Kidney capillary endothelial cell (primary cell): ENCODE measurements at places on chromosomes 12 and 14.

DNA sequence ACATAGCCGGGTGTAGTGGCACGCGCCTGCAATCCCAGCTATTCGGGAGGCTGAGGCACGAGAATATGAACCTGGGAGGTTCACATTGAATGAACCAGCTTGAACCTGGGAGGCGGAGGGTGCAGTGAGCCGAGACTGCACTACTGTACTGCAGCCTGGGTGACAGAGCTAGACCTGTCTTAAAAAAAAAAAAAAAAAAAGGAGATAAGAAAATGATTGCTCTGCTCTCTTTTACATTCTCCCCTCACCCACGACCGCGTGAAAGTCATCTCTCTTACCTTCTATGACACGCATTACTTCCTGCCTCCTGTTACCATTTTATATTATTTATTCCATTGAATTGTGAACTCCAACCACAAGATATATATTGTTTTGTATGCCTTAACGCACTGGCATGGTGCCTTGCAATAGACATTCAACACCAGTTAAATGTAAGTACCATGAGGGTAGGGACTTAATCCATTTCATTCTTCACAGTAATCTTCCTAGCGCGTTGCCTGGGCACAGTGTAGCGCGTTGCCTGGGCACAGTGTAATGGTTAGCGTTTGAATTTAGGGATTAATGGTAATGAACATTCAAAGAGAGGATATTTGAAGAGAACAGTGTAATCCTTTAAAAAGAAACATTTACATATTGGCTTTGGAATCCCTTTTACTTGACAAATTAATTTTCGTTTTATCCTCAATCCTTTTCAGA lies 2.7 kb downstream of the RAP1B start:
- DNase-seq: no peak

DNA sequence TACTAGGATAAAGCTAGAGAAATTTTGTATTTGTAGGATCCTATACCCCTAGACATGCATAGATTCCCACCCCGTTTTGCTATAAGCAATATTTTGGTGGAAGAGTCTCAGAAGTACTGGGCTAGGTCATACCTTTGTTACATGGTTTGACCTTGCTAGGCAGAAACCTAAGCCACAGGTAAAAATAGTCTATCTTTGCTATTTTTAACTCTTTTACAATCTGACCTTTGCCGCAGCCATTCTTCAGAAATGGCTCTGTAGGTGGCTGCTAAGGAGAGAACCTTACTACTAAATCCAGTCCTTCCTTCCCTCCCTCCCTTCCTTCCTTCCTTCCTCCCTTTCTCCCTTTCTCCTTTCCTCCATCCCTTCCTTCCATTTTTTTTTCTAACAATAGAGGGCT lies 242.9 kb upstream of the SEL1L start:
- DNase-seq: no peak

GRCh38 chr14:34911209-34912150 lies 36.3 kb upstream of the BAZ1A start:
- DNase-seq: no peak

- no peak for DNase-seq
These were observed 77.0 kb upstream of the PSMC1 start for GRCh38 chr14:90179357-90179756.

DNA sequence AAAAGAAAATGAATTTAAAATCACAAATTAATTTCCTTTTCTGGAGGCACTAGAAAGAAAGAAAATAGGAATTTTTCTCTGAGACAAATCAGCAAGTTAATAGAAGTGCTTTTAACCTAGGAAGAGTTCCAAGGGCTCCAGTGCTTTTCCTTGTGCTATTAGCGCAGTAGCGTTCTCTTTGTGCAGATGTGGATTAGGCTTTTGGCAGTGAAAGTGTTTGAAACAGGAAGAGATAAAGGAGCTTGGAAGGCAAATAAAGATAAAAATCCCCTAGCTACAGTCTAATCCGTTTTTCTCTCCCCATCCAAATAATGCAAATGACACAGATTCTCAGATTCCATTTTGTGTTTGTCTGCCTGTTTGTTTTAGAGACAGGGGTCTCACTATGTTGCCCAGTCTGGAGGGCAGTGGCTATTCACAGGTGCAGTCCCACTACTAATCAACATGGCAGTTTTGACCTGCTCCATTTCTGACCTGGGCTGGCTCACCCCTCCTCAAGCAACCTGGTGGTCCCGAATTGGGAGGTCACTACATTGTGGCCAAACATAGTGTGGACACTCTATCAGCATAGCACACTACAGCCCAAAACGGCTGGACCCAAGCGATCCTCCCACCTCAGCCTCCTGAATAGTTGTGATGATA lies 166.1 kb downstream of the PAWR start:
- DNase-seq: no peak

DNA sequence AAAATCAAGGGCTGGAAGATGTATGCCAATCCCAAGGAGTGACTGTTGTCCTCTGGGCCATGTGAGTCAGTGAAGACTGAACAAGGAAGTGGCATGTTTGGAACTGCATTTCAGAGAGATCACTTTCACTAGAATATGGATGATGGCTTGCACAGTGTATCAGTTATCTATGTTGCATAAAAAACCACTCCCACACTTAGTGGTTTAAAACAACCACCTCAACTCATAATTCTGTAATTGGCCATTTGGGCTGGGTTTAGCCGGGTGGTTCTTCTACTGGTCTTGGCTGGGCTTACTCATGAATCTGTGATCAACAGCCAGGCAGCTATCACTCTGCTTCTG lies 15.4 kb downstream of the BDKRB1 start:
- DNase-seq: no peak

DNA sequence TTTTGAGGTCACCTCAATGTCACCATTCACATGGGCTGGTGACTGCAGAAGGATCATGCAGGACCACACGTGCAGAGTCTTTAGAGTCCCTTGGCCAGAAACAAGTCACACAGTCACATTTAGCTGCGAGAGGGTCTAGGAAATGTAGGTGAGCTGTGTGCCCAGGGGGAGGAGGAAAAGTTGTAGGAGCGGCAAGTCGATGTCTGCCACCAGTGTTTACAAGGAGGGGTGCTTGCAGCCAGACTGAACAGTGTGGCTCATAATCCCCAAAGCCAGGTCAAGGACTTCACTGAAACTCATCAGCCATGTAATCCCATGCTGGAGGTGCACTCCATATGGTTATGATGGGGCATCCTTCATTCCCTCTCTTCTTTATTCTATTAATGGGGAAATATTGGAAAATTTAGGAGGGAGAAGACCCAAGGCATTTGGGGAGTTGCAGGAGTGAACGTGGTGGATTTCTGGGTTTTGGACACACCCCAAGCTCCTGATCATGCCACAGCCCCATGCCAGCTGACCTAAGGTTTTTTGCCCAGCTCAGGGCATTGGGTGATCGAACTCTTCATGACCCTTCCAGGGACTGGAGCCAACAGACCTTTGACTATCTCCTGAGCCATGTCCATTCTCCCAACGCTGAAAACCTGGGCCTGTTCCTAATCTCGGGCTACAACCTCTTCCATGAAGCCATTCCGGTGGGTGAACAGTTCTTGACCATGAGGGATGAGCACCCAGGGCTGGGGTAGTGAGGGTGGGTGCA lies 7.2 kb downstream of the DAO start:
- no peak for DNase-seq

- DNase-seq: no peak
These were observed 105.1 kb downstream of the TMTC3 start for GRCh38 chr12:88247241-88247643.

- no peak for DNase-seq
These were observed 164.1 kb upstream of the EEA1 start for GRCh38 chr12:93093243-93093642.
